ENCODE measurements at places on chromosomes 3 and 15.

DNA sequence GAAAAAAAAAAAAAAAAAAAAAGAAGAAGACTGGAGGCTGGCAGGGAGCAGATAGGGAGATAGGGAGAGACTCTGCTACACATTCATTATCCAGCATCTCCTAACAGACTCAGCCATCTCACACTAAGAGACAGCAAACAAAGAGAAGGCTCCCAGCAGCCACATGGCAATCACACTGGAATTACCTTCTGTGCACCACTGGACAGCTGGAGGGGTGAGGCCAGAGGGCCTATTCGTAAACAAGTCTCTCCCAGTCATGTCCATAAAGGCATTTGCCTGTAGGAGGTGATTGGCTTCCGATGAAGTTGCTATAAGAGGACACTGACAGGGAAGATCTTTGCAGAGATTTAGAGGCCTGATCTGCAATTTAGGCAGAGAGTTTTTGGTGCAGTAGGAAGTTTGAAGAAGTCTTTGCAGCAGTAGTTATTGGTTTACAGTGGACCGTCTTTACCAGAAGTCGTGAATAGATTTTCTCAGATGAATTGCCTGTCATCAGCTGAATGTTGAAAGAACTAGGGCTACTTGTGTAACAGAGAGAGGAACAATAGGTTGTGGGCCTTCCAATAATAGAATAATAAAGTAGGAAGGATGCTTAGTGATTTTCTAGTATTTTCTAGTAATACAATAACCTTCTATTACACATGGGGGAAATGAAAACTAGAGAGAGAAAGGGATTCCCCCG, 89.7 kb downstream of the TP63 start:
- DNase-seq = no peak

DNA sequence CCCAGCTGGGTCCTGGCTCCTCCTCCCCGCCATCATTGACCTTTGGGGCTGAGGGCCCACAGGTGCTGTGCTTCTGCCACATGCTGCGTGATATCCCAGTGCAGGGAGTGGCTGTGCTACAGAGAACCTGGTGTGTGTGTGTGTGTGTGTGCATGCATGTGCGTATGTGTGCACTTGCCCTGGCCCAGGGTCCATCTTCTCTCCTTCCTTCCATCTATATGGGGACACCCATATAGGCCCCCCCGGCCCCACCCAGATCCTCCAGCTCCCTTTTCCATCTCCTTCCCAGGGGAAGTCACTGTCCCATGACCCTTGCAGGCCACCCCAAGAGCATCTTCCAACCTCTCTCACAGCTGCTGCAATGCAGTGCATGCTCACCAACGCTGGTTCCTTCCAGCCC, 12.6 kb downstream of the RASGRF1 start:
- no peak for DNase-seq

DNA sequence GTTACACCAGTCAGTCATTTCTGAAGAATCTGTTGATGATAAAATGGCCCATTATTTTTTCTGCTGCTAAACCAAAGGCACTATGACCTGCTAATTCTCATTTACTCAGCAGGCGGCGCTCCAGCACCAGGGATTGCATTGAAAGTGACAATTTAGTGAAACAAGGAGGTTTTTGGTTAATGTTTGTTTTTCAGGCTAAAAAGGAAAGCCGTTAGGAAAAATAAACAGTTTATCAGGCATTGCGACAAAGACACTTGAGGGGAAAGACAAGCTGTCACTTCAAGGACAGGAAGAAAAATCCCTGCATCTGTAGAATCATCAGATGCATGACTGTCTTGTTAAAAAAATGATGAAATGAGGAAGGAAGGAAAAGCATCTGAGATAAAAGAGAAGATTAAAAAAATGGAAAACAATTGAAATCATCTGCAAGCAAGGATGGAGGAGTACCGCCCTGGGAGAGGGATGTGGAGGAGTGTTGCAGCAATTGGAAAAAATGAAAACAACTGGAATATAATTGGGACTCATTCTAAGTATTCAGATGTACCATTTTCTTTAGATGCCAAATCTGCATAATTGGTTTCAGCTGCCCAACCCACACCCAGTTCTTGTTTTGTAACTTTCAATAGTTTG, 54.0 kb downstream of the NR1D2 start:
- peak; percentile 17 for DNase-seq

DNA sequence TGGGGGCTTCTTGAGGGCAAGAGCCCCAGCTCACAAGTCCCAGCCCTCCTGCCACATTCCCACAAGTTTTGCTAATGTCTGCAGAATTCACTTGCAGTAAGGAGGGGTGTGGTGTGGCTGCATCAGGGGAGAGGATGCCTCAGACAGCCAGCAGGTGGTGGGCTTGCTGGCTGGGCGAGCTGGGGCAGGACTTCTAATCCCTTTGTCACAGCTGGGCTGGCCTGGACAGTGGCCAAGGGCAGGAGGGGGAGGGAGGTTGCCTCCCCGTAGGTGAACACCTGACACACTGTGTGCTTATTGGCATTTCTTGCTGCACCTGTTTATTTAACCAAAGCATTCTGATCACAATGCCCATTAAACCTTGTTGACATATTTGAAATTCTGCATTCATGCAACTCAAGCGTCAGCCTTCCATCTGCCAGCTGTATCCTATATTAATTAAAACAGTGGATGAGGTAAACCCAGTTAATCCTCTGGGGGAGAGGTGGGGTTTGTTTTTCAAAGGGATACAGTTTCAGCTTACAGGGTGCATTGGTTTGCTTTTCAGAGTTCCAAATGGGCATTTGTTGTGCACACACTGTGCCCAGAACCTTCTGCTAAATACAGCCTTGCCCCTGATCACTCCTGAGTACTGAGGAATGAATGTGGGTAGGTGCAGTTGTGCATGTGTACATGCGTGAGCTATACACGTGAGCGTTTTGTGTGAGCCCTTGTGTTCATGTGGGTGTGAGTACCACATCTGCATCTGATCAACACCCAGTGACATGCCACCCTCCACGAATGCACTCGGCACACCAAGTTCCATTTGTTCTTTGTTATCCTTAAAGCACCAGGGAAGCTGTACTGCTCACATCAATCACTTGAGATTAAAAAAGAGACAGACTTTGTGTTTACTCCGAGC, 268.7 kb downstream of the XXYLT1 start:
- DNase-seq = peak; percentile 6

Measured in immature natural killer cell (primary cell).